Forelimb muscle (tissue), 1 donor: ENCODE measurements at places on chromosomes 13 and 19. TPM values are rescaled to one million over a fixed set of nuclear protein-coding genes. Genes with fewer than 3 reads are reported as not detected.

The SHKBP1 gene
- 18.3 TPM for polyA plus RNA-seq

The ATP8A2 gene
- 2.1 TPM for polyA plus RNA-seq

The TUBGCP3 gene
- 16.3 TPM for polyA plus RNA-seq

The PRMT1 gene
- 209 TPM for polyA plus RNA-seq

The LRP3 gene
- polyA plus RNA-seq = 19.2 TPM

The MTRF1 gene
- polyA plus RNA-seq = 10.5 TPM

The ZNF627 gene
- polyA plus RNA-seq = 11.7 TPM

The FCAR gene
- 0.34 TPM for polyA plus RNA-seq

DNA sequence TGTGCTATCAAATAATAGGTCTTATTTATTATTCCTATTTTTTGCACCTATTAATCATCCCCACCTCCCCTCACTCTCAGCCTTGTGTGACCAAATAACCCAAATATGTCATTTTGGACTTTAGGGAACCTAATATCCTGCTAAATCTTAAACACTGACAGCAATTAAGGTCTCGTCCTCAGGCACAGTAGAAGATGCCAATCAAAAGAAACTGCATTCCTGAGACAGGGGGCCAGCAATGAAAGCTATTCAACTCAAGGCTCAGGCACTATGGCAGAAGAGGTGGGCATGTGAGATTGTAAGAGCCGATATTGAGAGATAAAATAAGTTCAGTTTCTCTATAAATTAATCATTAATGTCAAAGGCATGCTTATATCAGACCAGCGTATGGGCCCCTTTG lies 1437.7 kb upstream of the PCDH9 start:
- DNase-seq = no peak

DNA sequence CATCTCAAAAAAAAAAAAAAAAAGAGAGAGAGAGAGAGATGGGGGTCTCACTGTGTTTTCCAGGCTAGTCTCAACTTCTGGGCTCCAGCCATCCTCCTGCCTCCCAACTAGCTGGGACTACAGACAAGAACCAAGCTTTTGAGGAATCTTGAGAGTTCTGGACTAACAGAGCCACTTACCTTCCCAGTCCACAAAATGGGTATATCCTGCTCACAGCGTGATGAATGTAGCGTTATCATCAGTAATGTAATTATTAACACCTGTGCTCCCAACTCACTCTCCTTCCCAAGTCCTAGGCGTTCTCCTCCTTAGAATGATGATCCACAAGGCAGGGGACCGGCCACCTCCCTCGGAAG lies 4.6 kb upstream of the NANOS3 start:
- no peak for DNase-seq

- no peak for DNase-seq
These were observed 106.5 kb downstream of the ATP11A start for GRCh38 chr13:112796190-112796915.

- no peak for DNase-seq
These were observed 7.9 kb upstream of the C3 start for GRCh38 chr19:6728346-6728745.

GRCh38 chr19:50313812-50314536 lies 15.2 kb downstream of the KCNC3 start:
- DNase-seq = no peak

- no peak for DNase-seq
These were observed 834.1 kb upstream of the SLITRK6 start for GRCh38 chr13:86633346-86633745.

DNA sequence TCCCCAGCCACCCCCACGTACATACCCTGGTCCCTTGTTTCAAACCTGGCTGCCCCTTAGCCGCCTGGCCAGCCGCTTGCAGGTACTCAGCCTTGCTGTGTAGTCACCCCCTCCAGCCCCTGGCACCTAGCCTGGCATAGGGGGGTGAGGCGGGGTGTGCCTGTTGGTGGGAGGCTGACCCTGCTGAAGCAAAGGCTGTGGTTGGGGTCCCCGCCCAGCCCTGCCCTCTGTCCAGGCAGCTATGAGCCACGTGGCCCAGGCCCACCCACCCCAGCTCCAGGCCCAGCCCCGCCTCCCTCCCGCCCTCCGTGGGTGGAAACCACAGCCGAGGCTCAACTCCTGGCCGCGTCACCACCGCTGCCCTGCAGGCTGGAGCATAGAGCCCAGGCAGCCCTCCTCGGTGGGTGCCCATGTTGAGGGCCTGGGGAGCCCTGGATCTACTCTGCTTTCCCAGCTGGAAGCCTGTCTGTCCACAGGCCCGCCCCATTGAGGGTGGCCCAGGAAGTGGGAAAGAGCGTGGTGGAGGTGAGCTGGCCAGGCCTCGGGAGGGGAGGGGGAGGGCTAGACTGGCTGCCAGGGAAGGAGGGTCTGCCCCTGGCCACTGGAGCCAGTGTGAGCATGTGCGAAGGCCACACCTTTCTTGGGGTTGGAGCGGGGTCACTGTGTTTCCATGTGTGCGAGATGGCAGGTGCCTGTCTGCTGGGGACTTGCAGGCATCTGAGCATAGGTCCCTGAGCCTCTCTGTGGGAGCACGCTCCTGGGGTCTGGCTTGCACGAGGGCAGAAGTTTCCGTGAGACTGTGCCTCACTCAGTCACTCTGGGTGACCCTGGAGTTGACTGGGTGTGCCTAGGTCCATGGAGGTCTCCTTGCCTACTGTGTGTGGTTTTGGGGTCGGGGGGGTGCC lies 31.0 kb downstream of the PAK4 start:
- DNase-seq = no peak

DNA sequence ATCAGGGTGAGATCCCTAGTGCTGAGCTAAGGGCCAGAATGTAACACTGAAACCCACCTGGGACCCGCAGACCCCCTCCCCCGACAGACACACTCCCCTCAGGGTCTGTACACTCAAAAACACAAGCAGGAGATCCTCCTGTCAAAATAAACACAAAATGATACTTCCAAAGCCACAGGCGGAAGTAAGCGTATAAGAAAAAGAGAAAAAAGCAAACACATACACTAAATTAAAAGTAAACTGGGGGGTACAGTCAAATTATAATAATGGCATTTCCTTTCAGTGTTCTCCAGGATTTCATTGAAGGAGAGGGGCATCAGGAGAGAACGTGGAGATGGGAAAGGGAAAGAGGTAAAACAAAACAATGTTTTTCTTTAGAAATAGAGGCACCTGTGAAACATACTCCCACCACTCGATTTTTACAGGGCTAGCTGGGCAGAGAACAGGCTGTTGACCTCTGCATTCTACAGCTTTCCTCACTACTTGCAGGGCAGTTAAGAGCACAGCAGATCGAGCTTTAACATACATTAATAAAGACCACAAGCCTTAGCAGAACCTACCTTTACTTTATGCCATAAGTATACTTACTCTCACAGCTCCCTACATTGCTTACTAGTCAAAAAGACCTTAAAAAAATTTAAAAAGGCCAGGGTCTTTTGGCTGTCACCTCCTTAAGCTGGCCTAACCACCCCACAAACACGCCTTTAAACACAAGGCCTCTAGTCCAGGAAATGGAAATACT lies 5.3 kb downstream of the ZIC5 start:
- DNase-seq = no peak

- DNase-seq = no peak
These were observed 22.3 kb downstream of the NLRP11 start for GRCh38 chr19:55809381-55810058.

DNA sequence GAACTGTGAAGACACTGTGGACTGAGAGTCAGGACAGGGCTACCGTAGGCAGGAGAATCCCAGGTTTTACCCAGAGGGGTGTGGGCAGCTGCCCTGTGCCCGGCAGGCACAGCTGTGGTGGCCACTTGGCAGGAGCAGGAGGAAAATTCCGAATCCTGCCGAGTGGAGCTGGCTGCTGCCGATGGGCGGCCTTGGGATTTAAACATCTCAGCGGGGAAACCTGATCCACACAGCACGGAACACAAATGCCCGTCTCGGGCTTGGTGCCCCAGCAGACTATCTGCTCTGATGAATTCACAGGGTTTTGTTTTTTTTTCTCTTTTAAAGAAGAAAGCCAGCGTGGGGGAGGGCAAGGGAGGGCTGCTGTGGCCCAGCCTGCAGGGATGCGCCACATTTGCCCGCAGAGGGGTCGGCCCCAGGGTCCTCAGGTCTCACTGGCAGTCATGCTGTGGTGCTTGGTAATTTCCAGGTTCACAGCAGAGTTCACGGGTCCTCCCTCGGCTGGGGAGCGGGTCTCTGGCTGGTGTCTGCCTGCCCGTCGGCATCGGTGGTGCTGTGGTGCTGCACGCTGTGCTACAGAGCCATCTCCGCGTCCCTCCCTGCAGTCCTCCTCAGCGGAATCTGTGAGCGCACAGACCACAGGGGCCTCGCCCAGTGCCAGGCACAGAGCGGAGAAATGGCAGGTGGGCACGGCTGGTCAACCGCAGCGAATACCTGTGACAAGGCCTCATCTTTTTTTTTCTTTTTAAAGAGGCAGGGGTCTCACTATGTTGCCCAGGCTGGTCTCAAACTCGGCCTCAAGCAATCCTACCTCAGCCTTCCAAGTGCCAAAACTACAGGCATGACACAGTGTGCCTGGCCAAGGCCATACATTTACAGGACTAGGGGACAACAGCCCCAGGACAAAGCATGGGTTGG lies 28.1 kb downstream of the MPND start:
- DNase-seq = no peak

- no peak for DNase-seq
These were observed 20.7 kb downstream of the GPR180 start for GRCh38 chr13:94622344-94622743.

GRCh38 chr19:18849838-18850400 lies 18.2 kb downstream of the UPF1 start:
- no peak for DNase-seq

DNA sequence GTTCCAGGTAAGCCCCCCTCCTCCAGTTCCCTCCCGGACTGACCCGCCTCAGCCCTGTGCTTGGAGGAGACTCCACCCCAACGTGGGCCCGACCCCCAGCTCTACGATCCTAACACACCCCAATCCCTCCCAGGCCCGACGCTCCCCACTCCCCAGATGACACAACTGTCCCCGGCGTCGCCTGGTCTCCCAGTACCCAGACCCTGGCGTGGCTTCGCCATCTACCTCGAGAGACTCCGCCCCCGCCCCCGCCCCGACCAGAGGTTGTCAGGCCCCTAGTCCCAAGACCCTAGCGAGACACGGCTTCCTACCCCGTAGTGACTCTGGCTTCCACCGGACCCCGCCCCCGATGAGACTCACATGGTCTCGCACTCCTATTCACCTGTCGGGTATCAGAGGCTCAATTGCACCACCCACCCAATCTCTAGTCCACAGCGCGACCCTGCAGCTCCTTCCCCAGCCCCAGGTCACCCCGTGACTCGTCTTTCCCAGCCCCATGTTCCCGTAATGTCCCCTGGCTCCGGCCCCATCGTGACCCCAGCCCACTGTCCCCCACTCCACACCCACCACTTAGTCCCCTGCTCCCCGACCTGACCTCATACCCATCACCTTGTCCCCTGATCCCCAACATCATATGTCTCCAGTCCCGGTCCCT lies 2.9 kb downstream of the CD37 start:
- DNase-seq = no peak

DNA sequence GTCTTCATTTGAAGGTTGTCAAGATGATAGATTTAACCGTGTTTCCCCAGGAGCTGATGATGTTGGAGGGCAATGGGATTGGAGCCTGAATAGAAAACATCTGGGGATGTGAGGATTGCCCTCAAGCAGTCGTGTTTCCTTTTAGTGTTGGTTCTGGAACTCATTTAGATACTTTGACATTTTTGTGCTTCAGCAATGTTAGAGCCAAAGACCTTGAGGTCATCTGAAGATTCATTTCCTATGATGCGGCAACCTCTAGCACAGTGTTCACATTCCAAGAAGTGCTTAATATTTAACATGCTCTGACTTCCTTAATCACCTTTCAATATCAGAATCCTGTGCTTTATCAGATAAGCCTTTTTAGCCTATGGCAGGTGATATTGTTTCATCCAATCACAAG lies 82.7 kb downstream of the SLC10A2 start:
- no peak for DNase-seq

GRCh38 chr19:4032436-4032835 lies 24.9 kb downstream of the PIAS4 start:
- no peak for DNase-seq

- no peak for DNase-seq
These were observed 65.0 kb downstream of the RASA3 start for GRCh38 chr13:114067381-114067885.

DNA sequence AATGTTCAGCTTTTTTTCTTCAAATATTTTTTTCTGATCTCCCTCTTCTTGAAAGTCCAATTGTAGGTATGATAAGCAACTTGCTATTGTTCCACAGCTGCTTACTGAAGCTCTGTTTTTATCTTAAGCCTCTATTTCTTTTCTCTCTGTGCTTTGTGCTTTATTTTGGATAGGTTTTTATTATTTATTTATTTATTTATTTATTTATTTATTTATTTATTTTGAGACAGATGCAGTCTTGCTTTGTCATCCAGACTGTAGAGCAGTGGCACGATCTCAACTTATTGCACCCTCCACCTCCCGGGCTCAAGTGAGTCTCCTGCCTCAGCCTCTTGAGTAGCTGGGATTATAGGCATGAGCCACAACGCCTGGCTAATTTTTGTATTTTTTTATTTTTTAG lies 199.4 kb downstream of the KLF12 start:
- no peak for DNase-seq

DNA sequence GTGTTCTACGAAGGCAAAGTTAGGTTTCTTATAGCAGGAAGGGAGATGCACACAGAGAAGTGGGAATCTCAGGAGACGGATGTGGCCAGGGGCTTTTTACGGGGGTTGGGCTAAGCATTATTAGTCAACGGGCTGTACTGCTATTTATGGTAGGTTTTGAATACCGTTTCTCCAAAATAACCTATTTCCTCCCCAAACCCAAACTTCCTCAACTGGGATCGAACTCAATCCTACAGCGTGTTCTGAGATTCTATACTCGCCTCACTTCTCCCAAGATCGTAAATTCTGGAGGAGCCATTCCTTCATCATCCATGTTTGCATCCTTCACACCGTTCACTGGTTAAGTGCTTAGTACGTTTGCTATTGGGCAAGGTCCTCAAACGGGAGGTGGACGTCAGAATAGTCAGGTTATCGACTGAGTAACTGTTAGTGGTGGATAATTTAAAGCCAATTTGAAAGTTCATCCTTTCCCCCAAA lies 1.2 kb upstream of the TRIM13 start:
- DNase-seq = no peak

GRCh38 chr19:33440682-33441081 lies 67.2 kb downstream of the CEBPG start:
- no peak for DNase-seq

GRCh38 chr19:46533078-46533620 lies 37.5 kb upstream of the PNMA8B start:
- DNase-seq = no peak
